T-helper 9 cell (primary cell): ENCODE measurements at places on chromosomes 13 and 19.

- DNase-seq, result no peak
Measured at GRCh38 chr13:99357131-99357596, 50.0 kb upstream of the GPR183 start.

DNA sequence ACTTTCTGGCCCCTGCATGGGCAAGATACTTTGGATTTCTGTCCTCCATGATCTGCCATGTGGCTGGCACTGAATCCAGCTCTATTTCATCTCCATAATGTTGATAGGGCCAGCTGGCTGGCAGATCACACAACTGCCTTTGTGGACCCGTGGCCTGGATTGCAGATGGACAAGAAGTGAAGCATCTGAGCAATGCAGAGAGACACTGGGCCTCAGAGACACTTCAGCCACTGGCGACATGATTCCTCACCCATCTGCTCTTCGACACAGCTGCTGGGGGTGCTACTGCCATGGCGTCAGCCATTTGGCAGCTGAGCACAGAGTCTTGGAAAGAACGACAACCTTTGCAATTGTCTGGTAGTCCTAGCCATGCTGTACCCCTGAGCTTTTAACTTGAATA, 79.5 kb upstream of the MYO16 start:
- DNase-seq, result no peak

DNA sequence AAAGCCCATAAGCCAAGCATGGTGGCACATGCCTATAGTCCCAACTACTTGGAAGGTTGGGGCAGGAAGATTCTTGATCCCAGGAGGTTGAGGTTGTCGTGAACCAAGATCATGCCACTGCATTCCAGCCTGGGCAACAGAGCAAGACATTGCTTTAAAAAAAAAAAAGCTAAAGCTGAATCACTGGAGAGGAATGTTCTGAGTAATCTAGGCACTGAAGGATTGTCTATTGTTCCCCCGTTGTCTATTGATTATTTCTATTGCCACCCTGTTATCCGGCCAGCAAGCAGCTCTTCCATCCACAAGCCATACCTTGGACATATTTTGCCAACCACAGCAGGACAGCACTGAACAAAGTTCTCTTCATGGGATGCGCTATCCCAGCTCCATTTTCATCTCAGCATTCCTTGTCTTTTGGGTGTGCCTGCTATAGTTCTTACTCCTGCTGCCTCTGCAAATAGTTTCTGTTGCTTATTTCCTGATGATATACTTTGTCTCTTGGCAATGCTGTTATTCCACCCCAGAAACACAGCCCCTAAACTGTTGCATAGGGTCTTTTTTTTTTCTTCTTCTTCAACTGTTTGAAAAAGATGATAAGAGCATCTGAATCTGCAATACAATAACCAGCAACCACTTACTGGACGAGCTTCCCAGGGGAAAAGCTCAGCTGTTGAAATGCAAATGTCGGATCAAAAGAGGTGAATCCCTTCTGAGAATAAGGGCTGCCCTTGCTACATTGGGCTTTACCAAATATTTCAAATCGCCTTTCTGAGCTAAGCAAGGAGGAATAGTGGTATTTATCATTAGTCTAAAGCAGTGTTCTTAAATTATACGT, 22.2 kb upstream of the SIAH3 start:
- no peak for DNase-seq

DNA sequence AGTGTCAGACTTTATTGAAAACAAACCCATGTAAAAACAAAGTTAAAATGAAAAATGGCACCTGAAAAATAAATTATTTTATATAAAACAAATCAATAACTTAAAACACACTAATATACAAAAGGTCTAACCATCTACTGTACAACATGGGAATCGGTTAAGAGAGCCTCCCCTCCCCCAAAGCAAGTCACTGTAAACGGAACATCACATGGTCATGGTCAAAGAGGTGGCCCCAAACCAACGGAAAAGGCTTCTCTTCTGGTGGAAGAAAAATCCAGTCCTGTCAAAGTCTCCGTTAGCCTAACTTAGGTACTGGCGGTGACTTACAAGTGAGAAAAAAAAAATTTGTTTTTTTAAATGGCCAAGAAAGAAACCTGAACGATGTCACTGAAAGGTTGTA, 15.7 kb upstream of the TIMM44 start:
- no peak for DNase-seq

DNA sequence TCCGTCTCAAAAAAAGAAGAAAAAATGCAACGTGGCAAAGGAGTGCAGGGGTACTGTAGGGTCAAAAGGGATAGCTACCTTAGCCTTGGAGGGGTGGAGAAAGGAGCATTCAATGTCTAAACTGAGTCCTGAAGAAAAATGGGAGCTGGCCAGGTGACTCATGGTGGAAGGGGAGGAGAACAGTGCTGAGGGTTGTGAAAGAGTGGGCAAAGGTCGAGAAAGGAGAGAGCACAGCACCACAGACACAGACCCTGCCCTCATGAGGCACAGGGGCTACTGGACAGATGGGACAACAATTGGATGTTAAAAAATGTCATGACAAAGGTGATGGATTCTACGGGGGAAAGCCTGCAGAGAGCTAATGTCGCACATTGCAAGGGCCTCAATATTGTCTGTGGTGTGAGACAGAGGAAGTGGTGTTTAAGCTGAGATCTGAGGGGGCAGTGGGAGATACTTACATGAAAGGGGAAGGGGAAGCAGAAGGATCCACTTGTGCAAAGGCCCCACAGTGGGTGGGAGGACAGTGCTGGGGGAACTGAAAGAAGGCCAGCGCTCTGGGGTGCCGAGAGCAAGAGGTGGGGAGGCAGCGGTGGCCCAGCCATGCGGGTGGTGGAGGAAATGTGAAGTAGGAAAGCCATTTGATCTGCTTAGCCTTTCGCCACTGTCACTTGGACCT, 42.9 kb upstream of the URAD start:
- no peak for DNase-seq

DNA sequence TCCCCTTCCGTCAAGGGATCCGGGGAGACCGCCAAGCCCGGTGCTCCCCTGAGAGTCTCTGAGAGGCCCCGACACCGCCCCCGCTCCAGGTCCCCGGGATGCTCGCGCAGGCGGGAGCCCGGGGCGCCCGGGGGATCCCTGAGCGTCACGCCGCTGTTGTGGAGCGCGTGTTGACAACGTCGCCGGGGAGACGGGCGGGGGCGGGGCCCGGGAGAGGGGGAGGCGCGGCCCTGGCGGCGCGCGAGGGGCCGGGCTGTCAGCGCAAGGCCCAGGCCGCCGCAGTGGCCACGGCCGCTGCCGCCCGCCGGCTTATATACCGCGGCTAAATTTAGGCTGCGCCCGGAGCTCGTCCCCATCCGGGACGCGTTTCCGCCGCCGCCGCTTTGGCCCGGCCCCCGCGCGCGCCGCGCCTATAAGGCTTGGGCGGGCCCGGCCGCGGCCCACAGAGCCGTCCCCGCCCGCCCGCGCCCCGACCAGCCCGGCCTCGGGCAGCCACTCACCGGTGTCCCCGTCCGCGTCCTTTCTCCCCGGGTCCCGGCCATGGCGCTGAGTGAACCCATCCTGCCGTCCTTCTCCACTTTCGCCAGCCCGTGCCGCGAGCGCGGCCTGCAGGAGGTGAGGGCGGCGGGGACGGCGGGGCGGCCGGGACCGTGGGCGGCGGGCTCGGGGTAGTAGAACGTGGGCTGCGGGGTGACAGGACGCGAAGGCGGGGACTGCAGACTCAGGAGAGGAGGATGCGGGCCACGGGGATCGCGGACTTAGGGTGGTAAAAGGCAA, at the start of gene KLF2:
TSS of gene KLF2 (plus strand) at position 443 of the 777 bp plus-strand sequence. CDS start at position 541, 98 bp downstream.
- DNase-seq, result peak; percentile 95

- DNase-seq, result no peak
Measured at GRCh38 chr19:30924670-30925069, 424.6 kb downstream of the TSHZ3 start.

- DNase-seq, result no peak
Measured at GRCh38 chr13:97896446-97896845, 57.0 kb upstream of the IPO5 start.

- DNase-seq, result no peak
Measured at GRCh38 chr19:7533281-7533885, 2.1 kb upstream of the PNPLA6 start.

- no peak for DNase-seq
Measured at GRCh38 chr13:79485014-79485811, 4.3 kb downstream of the NDFIP2 start.

DNA sequence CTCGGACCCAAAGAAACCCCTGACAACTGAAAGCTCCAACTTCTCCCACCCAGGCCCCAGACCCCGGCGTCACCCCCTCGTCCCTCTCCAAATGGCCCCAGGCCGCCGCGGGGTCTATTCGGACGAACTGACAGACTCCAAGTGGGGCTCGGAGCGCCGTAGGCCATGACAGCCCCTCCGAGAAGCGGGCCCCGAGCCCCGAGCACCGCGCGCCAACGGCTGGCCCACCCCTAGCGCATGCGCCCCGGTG, 360 bp downstream of the DDX39A start:
- no peak for DNase-seq
